ENCODE measurements at places on chromosomes 13 and 19.

DNA sequence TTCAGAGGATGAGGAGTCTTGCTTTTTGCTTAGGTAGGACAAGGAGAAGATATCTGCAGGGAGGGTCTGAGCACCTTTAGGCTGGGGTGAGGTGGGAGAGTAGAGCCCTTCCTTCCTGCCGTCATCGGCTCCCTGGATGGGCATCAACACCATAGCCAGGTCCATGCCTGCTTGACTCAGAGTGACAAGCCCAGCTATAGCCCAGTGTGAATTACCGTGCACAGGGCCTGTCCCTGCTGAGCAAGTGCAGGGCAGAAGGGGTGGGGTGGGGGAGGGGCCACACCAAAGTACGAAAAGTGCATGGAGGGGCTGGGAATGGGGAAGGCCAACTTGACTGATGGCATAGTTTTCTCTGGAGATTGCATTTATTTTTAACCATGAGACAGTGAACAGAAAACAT is 30.3 kb upstream of the RNF113B start:
- no peak for DNase-seq

DNA sequence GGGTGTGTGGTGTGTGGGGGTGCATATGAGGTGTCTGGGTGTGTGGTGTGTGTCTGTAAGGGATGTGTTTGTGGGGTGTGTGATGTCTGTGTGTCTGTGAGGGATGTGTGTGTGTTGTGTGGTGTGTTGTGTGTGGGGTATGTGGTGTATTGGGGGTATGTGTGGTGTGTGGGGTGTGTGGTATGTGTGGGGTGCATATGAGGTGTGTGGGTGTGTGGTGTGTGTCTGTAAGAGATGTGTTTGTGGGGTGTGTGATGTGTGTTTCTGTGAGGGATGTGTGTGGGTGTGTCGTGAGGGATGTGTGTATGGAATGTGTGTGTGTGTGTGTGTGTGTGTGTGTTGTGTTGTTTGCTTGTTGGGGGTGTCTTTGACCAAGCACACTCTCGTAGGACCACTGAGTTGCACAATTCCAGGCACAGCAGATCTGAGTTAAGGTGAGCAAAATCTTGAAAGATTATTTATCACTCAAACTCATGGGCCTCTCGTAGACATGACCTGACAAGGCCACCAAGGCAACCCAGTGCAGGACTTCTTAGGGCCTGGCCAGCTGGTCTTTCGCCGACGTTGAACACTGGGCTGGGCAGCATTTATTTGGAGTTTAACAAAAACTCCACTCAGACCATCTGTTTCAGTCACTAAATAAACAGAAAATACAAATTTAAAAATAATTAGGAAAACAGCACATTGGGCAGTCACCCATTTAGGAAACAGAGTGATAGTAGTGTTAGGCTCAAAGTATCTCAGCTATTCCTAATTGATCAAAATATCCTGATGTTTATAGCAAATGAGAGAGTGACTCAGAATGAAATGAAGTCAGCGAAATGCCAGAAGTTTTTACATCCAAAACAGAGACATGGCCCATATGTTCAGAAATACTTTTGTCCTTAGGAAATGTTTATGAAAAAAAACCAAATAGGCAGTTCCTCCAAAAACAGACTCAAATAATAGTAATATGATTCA is 301.1 kb downstream of the FGF9 start:
- DNase-seq, result no peak

GRCh38 chr13:42994878-42995277 is 2.8 kb upstream of the EPSTI1 start:
- no peak for DNase-seq

GRCh38 chr19:44943801-44944249 is 1.8 kb downstream of the APOC4 start:
- no peak for DNase-seq

- DNase-seq, result no peak
Measured at GRCh38 chr19:7480222-7480969, 8.4 kb downstream of the PEX11G start.

GRCh38 chr13:31199849-31200636 is at the start of gene B3GLCT:
TSS of gene B3GLCT (plus strand) at chr13:31199975. CDS start at chr13:31200085, 110 bp downstream.
- DNase-seq, result peak; percentile 63

DNA sequence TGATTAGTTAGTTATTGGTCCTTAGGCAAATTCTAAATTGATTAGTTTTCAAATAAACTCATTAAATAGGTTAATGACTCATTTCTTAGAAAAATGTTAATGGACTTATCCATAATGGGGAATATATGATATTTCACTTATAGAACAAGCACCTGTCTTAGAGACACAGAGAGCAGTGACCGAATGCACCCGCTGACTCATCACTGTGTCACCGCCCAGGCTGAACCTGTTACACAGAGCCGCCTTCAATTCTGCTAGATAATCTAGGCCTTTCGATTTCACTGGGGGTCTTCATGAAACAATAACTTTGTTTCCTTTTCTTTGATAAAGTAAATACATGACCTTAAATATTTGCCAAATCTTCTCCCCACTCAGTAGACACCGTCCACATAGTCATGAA is 13.1 kb downstream of the IRS2 start:
- DNase-seq, result no peak

GRCh38 chr19:13894552-13894951 is 11.4 kb downstream of the BRME1 start:
- DNase-seq, result no peak

DNA sequence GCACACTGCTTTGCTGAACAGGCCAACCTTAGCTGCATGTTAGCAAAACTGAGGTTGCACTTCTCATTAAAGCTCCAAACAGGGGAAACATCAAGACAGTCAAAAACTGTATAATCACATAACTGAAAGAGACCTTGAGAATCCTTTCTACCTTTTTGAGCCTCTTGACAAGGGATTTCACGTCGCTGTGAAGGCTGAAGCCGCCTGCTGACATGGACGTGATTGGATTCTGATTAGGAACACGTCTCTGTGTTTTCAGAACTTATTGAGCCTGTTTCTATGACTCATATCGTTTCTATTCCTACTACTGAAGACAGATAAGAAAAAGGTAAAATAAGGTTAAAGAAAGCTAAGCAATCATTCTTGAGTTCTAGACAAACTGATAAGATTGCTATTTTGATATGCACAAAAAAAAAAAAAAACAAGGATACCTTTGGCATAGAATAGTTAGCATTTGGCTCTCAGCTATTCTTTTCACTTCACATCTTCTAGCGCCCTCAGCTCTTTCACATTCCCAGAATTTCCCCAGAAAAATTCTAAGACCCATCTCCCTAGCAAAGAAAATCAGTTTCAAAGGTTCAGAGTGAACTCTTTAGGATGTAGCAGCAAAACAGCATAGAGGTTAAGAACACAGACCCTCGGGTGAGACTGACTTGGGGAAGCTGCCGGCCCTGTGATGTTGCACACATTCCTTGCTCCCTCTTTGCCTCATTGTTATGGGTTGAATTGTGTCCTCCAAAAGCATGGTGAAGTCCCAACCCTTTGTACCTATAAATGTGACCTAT is 81.6 kb downstream of the DOCK9 start:
- DNase-seq, result no peak

DNA sequence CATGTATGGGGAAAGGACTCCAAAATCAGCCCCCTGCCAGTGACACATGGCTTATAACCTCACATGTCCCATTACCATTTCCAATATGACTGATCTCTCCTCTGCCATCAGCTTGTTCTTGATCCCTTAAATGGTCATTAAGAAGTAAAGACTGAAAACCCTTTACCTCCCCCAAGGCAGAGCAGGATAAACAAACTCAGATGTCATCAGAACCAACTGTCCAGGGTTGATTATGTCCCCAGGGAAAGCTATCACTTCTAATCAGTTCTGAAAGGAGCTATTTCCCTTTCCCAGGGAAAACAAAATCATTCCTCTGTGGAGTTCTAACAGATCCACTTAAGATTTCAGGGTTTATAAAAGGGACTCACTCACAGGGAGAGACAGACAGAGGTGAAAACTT is 350.9 kb downstream of the SUCLA2 start:
- DNase-seq, result no peak

DNA sequence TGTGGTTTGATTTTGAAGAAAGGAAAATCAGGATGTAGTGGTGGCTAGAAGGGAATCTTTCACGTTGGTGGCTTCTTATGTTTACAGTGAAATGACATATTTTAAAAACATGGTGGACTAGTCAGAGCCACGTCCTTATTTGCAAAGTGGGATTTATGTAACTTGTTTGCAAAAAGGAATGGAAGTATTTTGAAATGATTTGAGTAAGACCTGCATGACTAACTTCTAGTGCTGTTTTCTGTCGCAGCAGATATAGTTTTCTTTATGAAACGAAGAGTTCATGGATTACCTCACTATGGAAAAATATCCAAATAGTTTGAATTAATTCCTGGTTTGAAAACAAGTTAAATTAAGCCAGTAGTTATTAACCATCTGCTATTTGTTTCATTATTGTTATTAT is 476.5 kb downstream of the MYO16 start:
- DNase-seq, result no peak

- no peak for DNase-seq
Measured at GRCh38 chr13:41419206-41419605, 38.1 kb upstream of the RGCC start.

GRCh38 chr13:85590231-85590931 is 208.8 kb downstream of the SLITRK6 start:
- DNase-seq, result no peak

DNA sequence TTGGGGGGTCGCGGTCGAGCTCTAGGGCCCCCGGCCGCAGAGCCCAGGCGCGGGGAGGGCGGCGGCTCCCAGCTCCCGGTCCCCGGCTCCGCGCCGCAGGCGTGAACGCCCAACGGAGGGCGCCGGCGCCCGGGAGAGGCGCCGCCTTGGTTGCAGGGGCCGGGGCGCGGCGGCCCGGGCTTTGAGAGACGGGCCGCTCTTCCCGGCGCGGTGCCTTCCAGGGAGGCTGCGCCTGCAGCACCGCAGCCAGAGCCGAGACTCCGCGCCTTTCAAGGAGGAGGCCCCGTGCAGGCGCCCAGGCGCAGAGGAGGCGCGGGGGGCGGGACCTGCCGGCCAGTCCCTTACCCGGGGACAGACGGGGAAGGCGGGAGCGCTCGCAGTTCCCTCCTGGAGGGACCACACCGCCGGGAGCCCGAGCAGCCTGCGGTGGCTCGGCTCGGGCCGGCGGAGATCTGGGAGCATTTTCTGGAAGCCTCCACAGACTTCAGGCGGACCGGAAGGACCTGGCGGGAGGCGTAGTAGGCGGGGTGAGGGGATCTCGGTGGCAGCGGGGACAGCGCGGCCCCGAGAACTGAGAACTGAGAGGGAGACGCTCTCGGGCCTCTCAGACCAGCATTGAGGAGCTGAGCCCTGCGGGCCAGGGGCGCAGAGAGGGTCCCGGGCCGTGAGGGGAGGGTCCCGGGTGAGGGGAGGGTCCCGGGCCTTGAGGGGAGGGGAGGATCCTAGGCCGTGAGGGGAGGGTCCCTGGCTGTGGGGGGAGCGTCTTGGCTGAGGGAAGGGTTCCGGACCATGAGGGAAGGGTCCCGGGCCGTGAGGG is 25.5 kb upstream of the MCF2L start:
- DNase-seq, result peak; percentile 48

- peak; percentile 34 for DNase-seq
Measured at GRCh38 chr19:15331419-15332310, 674 bp downstream of the BRD4 start.

GRCh38 chr13:33763021-33763420 is 54.9 kb upstream of the RFC3 start:
- no peak for DNase-seq

GRCh38 chr13:111344471-111345191 is 24.2 kb downstream of the TEX29 start:
- peak; percentile 21 for DNase-seq

DNA sequence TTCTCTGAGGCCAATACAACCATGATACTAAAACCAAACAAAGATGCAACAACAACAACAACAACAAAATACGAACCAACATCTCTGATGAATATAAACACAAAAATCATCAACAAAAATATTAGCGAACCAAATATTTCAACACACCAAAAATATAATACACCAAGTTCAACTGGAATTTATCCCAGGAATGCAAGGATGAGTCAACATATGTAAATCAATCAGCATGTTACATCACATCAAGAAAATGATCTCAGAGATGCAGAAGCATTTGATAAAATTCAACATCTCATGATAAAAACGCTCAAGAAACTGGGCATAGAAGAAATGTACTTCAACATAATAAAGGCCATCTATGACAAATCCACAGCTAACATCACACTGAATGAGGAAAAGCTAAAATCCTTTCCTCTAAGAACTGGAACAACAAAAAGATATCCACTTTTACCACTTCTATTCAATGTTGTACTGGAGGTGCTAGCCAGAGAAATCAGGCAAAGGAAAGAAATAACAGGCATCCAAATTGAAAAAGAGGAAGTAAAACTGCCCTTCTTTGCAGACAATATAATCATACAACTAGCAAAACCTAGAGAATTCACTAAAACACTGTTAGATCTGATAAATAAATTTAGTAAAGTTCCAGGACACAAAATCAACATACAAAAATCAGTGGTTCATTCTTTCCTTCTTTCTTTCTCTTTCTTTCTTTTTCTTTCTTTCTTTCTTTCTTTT is 2448.7 kb upstream of the PCDH20 start:
- DNase-seq, result no peak

DNA sequence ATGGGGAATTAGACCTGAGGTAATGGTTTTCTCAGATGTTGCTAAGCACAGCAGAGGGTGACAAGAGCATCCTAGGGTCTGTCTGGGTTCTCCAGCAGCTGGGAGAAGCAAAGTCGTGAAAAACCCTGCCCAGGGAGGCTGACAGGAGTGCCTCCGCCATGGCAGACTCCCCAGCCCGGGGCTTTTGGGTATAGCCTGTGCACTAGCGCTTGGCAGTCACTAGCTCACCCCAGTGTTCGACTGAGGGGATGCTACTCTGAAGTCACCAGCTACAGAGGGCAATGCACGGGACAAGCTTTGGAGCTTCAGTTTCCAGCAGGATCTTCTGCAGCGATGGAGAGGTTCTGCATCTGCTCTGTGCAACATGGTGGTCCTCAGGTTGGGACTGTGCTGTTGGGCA is 87.5 kb downstream of the ING1 start:
- DNase-seq, result peak; percentile 54

- no peak for DNase-seq
Measured at GRCh38 chr13:107582171-107582570, 633.2 kb downstream of the LIG4 start.

GRCh38 chr19:16397791-16398529 is 73.3 kb downstream of the KLF2 start:
- DNase-seq, result no peak

GRCh38 chr19:38839816-38840582 is 8.4 kb upstream of the ECH1 start:
- DNase-seq, result no peak

DNA sequence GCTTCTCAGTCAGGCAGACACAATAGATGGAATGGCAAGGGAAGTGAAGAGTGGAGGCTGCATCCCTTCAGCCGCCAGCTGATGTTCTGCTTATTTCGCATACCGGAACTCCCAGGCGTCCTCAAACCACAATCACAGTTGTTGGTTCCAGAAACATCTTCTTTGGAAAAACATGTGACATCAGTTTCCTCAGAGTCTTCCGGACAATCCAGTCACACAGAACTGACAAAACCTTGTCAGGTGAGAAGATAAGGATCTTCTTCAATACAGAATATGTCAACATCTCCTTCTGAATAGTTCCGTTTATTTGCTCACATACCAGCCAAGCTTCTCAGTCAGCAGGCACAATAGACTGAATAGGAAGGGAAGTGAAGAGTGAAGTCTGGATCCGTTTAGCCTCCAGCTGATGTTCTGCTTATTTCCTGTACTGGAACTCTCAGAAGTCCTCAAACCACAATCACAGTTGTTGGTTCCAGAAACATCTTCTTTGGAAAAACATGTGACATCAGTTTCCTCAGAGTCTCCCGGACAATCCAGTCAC is 45.1 kb upstream of the CEACAM21 start:
- DNase-seq, result no peak

GRCh38 chr19:19540715-19541515 is 2.9 kb downstream of the CILP2 start:
- peak; percentile 92 for DNase-seq

- DNase-seq, result peak; percentile 85
Measured at GRCh38 chr13:40666933-40667621, 636 bp upstream of the FOXO1 start.

Data from NCI-H526 (cell line).